Stimulated activated CD8-positive, alpha-beta memory T cell treated with anti-CD3 and anti-CD28 coated beads, Interleukin-2, amount 100 ng/mL, for 1 hour (primary cell): ENCODE measurements at places on chromosomes 4 and X.
A peak's percentile ranks its signal among the peaks of the same experiment; 100 is the strongest.

DNA sequence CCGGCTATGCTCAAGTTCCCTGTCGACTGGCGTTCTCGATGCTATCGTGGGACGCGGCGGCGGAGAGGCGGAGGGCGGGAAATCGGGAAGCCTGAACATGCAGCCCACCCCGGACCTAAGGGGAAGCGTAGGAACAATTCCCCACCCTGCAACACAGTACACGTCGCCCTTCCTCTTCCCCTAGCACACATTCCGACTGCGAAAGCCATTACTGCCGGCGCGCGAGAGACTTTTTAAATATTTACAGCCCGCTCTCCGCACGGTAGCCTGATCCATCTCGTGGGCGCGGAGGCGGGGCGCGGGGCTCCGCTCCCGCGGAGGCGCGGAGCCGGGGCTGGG, 48.1 kb upstream of the BCOR start:
- no peak for DNase-seq

- no peak for DNase-seq
Observed at GRCh38 chr4:15536552-15537499, 67.1 kb downstream of the CC2D2A start.

DNA sequence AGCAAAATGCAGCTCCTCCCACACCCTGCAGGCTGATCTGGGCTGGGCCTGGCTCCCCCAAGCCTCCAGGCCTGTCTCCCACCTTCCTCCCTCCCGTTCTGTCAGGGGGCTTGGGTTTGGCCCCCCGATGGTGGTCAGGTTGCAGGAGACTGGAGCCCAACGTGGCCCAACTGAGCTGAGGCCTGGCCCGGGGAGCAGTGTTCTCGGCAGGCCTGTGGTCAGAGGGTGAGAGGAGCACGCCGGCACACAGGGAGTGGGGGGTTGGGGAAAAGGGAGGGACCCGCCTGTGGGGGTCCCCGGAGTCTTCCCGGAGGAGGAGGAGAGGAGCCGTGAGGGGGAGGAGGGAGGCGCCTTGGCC, 43.2 kb upstream of the NKX1-1 start:
- DNase-seq: no peak

DNA sequence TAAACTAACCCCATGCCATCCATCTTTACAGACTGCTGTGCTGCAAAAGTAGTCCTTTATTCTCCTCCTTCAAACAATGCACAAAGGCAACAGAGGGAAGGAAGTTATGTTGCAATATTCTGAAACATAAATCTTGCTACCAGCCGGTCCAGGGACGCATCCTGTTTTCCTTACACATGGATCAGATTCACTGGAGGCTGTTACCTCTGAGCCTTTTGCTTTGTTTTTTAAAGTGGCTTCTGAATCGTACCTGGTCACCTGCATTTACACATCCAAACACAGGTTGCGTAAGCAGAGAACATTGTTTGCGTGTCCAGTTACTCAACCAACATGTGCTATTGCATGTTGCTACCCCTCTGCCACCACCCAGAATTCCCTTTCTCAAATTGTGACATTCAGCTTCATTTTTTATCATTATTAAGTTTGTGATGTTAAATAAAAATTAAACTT, 8.8 kb downstream of the PPARGC1A start:
- DNase-seq: no peak

DNA sequence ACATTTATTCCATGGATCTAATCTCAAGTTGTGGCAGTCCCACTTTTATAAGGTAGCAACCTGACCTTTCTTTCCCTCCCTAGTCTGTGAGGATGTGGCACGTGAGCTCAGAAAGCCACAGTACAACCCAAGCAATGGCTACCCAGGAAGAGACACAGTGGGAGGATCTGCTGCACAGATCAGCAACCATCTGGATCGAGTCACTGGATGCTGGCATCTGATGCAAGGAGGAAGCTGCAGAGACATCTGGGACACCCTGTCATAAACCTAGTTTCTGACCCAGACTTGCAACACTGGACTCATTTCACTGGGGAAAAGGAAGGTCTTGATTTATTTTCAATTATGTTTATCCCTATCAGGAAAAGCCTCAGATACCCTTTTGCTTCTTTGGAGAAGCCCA, 327.1 kb downstream of the PAPSS1 start:
- no peak for DNase-seq

GRCh38 chr4:154368060-154368459, 123.5 kb downstream of the DCHS2 start:
- no peak for DNase-seq

- no peak for DNase-seq
Observed at GRCh38 chr4:133377286-133377685, 228.2 kb downstream of the PCDH10 start.

DNA sequence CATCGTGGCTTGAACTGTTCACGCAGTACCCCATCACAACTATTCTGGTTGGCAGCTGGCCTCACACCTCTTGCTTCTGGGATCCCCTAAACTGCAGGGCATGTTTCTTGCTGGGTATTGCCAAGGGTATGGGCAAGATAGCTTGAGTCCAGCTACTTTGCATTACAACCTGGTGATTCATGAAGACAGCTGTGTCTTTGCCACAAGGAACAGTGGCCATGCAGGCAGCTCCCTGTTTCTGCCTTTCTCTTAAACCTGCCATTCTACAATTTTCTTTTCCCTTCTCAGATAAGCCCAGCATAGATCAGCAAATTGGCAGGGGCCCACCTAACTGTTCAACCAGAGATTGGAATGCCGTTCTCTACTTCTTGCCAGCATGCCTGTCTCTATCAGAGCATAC, 42.8 kb downstream of the TENM3 start:
- no peak for DNase-seq

GRCh38 chrX:16444353-16444752, 205.6 kb upstream of the S100G start:
- DNase-seq: no peak

GRCh38 chr4:78951862-78952472, 12.7 kb upstream of the PAQR3 start:
- DNase-seq: no peak

GRCh38 chr4:87901422-87901992, 68.7 kb downstream of the MEPE start:
- DNase-seq: no peak

- no peak for DNase-seq
Observed at GRCh38 chrX:34365471-34365870, 233.4 kb upstream of the FAM47A start.

DNA sequence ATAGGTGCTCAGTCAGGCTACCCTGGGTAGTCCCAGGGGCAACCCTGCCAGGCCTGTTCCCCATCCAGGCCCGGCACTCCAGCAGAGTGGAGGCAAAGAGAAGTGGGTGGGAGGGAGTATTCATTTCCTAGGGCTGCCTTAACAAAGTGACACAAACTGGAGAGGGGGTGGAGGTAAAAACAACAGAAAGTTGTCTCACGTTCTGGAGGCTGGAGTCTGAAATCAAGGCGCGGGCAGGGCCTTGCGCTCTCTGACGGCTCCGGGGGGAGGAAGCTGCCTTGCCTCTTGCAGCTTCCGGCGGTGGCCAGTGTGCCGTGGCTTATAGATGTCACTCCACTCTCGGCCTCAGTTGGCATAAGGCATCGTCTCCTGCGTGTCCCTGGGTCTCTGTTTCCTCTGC, 90.8 kb downstream of the DCTD start:
- DNase-seq: no peak

DNA sequence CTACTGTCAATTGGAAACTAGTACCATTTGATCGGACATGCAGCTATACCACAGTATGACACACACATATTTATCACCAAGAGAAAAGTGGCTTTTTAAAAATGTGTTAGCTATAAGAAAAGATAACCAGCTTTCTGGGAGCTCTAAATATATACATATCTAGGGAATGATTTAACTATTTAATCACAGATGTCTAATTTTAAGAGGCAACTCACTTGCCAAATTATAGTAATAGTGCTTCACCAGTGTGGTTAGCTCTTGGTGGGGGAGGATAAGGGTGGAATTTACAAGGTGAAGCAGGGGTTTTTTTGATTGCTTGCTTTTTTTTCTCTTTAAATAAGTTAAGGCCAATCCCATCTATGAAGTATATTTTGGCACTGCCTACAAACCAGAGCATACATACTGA, 547.7 kb upstream of the DIPK2B start:
- no peak for DNase-seq

DNA sequence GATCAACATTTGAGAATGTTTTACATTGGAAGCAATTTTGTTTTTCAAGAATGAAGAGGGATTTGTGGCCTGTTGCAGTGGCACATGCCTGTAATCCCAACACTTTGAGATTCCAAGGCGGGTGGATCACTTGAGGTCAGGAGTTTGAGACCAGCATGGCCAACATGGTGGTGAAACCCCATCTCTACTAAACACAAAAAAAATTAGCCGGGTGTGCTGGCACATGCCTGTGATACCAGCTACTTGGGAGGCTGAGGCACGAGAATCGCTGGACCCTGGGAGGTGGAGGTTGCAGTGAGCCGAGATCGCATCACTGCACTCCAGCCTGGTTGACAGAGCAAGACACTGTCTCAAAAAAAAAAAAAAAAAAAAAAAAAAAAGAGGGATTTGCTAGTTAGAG, 127.8 kb downstream of the RPA4 start:
- no peak for DNase-seq

DNA sequence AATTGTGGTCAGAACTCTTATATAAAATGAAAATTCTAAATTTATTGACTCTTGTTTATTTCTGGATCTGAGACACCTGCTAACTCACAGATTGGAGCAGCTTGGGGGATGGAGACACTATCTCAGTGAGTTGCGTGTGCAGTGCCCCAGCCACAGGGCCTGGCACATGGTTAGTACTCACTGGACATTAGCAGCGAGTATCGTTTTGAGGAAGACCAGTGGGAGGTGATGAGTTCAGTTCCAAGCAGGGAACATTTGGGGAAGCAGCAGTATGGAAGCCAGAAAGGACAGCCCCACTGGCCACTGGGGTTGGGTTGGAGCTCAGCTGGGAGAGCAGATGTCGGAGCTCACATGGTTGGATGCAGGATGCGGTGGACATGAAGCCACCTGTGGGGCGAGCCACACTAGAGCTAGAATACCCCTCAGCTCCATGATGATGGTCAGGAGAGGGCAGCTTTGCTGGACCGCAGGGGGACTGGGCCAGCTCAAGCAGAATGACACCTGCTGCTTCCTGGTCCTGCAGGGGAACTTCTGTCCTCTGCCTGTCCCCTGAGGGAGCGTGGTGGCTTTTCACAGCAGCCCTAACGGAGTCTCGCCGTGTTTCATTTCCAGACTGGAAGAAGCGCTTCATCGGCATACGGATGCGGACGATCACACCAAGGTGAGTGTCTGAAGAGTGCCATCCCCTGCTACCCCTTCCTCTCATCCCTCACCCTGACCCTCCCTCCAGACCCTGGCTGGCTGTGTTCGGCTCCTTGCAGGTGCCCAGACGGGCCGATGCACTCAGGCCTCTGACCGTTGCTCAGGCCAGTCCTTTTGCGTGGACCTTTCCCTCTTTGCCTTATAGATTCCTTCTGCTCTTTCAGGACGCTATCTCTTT, 32.5 kb downstream of the HTRA3 start:
- no peak for DNase-seq

- DNase-seq: no peak
Observed at GRCh38 chrX:40172401-40173142, 74.8 kb upstream of the BCOR start.

GRCh38 chr4:48653217-48654014, 126.7 kb downstream of the FRYL start:
- DNase-seq: no peak

- no peak for DNase-seq
Observed at GRCh38 chrX:96027407-96027806, 657.2 kb upstream of the DIAPH2 start.

GRCh38 chrX:103175944-103176753, 38.8 kb upstream of the BEX4 start:
- peak; percentile 24 for DNase-seq

DNA sequence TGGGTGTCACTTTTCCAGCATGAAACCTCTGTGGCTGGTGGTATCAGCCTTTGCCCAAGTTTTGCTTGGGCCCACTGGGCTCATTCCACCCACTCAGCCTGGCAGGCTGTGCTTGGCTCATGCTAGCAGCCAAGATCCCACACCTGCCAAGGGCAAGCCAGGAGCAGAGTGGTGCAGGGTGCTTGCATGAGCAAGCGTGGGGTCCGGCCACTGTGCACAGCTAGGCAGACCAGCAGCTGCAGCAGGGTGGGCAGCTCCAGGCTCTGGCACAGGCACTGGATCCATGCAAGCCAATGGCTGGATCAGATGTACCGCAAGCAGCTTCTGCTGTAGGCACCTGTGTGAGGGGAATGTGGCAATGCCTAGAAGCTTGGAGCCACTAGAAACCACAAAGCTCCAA, 253.9 kb downstream of the SPOCK3 start:
- no peak for DNase-seq

GRCh38 chr4:30718021-30718542, 2.1 kb upstream of the PCDH7 start:
- DNase-seq: no peak

GRCh38 chr4:189202182-189202868, 738.3 kb upstream of the FRG1 start:
- no peak for DNase-seq

DNA sequence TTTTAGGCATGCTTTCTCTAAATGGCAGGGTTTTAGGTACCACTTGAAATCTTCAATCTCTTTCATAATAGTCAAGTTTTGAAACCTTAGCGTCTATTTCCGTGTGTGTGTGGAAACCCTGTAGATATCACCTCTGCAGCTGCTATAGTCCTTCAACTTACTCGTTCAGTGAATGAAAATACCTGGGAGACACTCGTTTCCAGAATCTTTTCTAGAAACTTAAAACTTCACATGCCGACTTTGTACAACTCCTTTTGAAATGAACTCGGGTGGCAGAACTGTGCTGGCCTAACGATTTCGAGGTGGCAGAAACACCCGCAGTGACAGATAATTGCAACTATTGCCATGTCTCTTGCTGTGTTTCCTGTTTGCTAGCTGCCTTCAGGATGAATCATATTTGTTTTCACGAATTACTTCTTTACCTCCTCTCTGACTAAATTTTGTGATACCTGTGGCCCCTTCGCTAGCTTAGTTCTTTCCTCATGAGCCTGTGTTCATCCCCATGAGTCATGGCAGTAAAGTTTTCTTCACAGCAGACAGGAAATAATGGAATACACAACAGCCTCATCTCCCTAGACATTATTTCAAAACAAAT, 104.7 kb upstream of the SMIM10 start:
- no peak for DNase-seq

DNA sequence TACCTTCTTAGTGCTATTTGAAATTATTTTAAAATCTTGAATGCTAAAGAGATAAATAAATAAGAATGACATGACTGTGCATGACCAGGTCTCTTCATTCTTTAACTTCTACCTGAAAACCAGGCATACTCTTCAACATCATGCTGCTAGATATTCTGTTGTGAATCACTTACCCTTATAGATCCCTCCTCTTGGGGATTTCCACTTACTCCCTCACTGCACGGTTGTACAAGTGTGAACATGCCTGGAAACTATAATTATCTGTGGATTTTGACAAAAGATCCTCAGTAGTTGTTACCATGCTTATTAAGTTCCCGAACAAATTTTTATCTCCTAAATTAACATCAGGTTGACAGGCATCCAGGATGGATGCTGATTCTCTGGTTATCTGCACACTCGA, 54.3 kb downstream of the ADGRL3 start:
- no peak for DNase-seq
